H9 (cell line): ENCODE measurements at places on chromosomes 2 and 18. TPM values are rescaled to one million over a fixed set of nuclear protein-coding genes. Genes with fewer than 3 reads are reported as not detected.

GRCh38 chr2:135916207-135916606 lies 40.0 kb upstream of the MCM6 start:
- H3K4me3 ChIP-seq: no peak overlapping the region
- no peaks in the 10 kb centered on the region for H3K27me3 ChIP-seq
- no peak overlapping the region for H3K27ac ChIP-seq

DNA sequence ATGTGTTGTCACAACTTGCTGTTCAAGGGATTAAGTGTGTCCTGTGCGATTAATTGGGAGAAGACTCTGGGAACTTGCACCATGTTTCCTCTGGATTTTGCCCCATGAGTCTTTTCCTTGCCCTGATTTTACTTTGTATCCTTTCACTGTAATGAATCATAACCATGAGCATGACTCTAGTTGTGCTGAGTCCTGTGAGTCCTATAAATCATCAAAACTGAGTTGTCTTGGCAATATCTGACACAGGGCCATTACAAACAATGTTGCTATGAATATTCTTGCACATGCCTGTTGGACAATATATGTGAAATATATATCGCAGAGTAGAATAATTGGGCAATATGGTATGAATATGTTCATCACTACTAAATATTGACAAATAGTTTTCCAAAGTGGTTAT lies 56.5 kb upstream of the COL5A2 start:
- H3K27me3 ChIP-seq: no peaks in the 10 kb centered on the region
- no peak for DNase-seq
- H3K36me3 ChIP-seq: peaks cover 2% of the 10 kb centered on the region; the same call in 1 of the 3 replicates
- H3K27ac ChIP-seq: no peak overlapping the region
- no peaks in the 10 kb centered on the region for H3K4me1 ChIP-seq

GRCh38 chr2:30421026-30421603 lies 25.9 kb upstream of the LCLAT1 start:
- no peak for DNase-seq
- no peak overlapping the region for H3K4me3 ChIP-seq
- peaks cover 6% of the 10 kb centered on the region; the same call in 1 of the 2 replicates for H3K4me1 ChIP-seq
- no peaks in the 10 kb centered on the region for H3K36me3 ChIP-seq
- no peak overlapping the region for H3K27ac ChIP-seq

- H3K4me1 ChIP-seq: no peaks in the 10 kb centered on the region
- no peaks in the 10 kb centered on the region for H3K27me3 ChIP-seq
- DNase-seq: no peak
- H3K27ac ChIP-seq: no peak overlapping the region
- H3K36me3 ChIP-seq: no peaks in the 10 kb centered on the region
Measured at GRCh38 chr2:60886991-60887390, 5.6 kb downstream of the REL start.

GRCh38 chr2:30800159-30800558 lies 7.1 kb downstream of the CAPN13 start:
- H3K4me1 ChIP-seq: peaks cover 3% of the 10 kb centered on the region; the same call in 1 of the 2 replicates
- no peak overlapping the region for H3K4me3 ChIP-seq
- DNase-seq: no peak
- no peaks in the 10 kb centered on the region for H3K27me3 ChIP-seq

GRCh38 chr2:117834992-117835391 lies 20.5 kb downstream of the DDX18 start:
- no peak overlapping the region for H3K27ac ChIP-seq
- H3K4me1 ChIP-seq: no peaks in the 10 kb centered on the region
- H3K4me3 ChIP-seq: no peak overlapping the region
- H3K36me3 ChIP-seq: peaks cover 42% of the 10 kb centered on the region
- DNase-seq: no peak

GRCh38 chr2:157822993-157823392 lies 53.1 kb downstream of the ACVR1 start:
- H3K4me1 ChIP-seq: no peaks in the 10 kb centered on the region
- no peak overlapping the region for H3K4me3 ChIP-seq
- no peaks in the 10 kb centered on the region for H3K27me3 ChIP-seq
- DNase-seq: no peak
- peaks cover 5% of the 10 kb centered on the region; the same call in 2 of the 3 replicates for H3K36me3 ChIP-seq

- H3K36me3 ChIP-seq: peaks cover 4% of the 10 kb centered on the region
- H3K4me1 ChIP-seq: peaks cover 3% of the 10 kb centered on the region; the same call in 1 of the 2 replicates
- no peak for DNase-seq
- H3K27me3 ChIP-seq: no peaks in the 10 kb centered on the region
- H3K4me3 ChIP-seq: no peak overlapping the region
- H3K27ac ChIP-seq: no peak overlapping the region
Measured at GRCh38 chr18:24080861-24081260, 58.0 kb upstream of the CABYR start.

DNA sequence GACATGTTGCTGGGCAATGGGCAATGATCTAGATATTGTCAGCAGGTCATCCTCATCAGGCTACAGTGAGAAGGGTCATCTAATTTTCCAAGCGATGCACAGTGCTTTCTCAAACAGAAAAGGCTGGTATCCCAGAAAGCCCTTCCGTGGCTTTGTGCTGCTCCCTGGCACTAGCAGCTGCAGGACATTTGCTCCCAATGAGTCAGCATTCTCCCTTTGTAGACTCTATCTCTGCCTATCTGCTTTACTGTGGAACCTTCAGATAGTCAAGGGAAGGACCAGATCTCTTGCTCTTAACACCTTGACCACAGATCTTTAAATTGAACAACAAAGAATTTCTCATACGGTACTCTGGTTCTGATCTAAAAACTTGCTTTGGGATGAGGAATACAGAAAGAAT lies 101.4 kb downstream of the CDH2 start:
- DNase-seq: no peak
- H3K4me3 ChIP-seq: no peak overlapping the region
- H3K27ac ChIP-seq: no peak overlapping the region
- H3K4me1 ChIP-seq: peaks cover 5% of the 10 kb centered on the region; the same call in 1 of the 2 replicates
- no peaks in the 10 kb centered on the region for H3K27me3 ChIP-seq

- no peaks in the 10 kb centered on the region for H3K4me1 ChIP-seq
- no peaks in the 10 kb centered on the region for H3K27me3 ChIP-seq
- no peaks in the 10 kb centered on the region for H3K36me3 ChIP-seq
- no peak for DNase-seq
Measured at GRCh38 chr18:60044290-60045006, 144.7 kb downstream of the PMAIP1 start.

G6PC2 gene
- not detected in 2 replicates for total RNA-seq

COBLL1 gene
- total RNA-seq: 5.6 and 5.9 TPM in 2 replicates

NIFK gene
- 155 and 180 TPM in 2 replicates for total RNA-seq
